NCI-H510A (cell line): ENCODE measurements at places on chromosomes 16 and 17.

GRCh38 chr16:79856581-79856980 lies 256.0 kb upstream of the MAF start:
- no peak for DNase-seq

DNA sequence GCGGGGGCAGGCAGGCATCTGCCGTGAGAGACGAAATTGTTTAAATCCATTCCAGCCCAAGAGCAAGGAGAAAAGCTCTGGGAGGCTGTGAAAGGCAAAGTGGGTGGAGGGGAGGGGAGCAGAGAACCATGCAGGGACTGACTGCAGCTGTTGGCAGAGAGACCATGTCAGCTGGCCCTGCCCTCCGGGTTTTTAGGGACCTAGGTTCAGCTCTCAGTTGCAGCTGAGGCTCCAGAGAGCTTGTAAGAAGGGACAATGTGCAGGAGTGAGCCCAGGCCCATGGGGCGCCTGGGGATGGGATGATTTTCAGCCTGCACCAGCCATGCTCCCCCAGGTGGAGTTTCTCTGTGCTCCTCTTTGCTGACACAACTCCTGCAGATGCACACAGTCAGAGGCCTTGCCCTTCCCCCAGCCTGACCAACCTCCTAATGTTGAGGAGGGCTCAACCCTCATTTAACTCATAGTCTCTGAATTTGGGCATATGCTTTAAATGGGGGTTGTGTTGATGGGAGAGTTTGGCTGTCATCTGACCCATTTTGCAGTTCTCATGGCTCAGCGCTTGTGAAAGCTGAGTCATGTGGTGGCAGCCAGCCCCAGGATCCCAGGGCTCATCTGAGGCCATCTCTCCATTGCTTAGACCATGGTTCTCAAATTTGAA lies 70.9 kb downstream of the PLXDC1 start:
- no peak for DNase-seq

- peak; percentile 41 for DNase-seq
Measured at GRCh38 chr17:65556014-65556909, 5.2 kb downstream of the AXIN2 start.

DNA sequence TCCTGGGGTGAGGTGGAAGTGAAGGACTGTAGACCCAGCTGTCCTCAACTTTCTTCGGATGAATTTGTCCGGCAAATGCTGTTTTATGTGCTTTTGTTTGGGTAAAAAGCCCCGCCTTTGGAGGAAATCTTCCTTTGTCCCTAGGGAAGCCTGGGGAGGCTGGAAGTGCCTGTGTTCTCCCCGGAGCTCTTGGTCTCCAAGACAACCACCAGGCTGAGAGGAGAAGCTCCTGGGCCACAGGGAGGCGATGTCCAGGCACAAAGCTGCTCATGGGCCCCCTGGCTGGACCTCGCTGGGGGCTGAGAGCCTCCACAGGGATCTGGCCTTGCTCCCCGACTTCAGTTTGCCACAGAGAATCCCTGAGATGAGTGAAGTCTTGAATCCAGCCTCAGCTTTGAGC lies 293.1 kb upstream of the N4BP1 start:
- DNase-seq: no peak

GRCh38 chr17:14047591-14047990 lies 21.7 kb upstream of the COX10 start:
- DNase-seq: no peak

- peak; percentile 74 for DNase-seq
Measured at GRCh38 chr17:29176558-29177351, 3.4 kb downstream of the MYO18A start.

- DNase-seq: no peak
Measured at GRCh38 chr16:85005285-85006069, 5.9 kb downstream of the ZDHHC7 start.
